ENCODE measurements at places on chromosomes 7 and 10. TPM values are rescaled to one million over a fixed set of nuclear protein-coding genes. Genes with fewer than 3 reads are reported as not detected.

NOS3 gene
- 38.1 TPM for total RNA-seq

ASAH2 gene
- 1.5 TPM for total RNA-seq

ARHGEF35 gene
- 4.4 TPM for total RNA-seq

DNA sequence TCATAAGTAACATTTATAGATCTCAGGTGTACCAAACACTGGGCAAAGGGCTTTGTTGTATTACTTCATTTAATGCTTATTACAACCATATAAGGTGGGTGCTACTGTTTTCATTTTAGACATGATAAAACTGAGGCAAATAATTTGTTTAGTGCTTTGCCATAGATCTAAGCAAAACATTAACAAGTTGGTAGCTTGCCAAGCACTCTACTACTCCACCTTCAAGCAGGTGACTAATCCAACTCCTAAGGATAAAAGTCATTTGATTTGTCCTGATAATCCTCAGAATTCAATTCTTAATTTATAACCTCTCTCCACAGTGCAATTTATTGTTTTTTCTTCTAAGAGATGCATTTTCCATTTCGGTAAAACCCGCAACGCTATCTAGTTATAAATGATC is 646.4 kb downstream of the GRM8 start:
- DNase-seq: no peak

DNA sequence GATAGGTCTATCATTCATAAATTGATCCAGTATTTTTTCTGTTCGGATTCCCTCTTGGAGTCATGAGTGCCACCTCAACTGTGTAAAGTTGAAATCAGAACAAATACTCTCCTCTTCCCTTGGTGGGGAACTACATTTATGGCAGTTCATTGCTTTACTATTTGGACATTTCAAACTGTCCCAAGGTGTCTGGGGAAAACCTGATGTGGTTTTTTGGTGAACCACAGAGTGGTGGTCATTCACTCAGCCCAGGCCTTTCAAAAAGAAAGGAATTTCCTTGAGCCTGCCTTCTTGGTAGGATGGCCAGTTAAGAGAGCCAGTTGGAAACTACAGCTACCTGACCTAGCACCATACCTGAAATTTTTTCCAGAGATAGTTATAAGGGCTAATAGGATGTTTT is 59.0 kb downstream of the ABCB1 start:
- DNase-seq: no peak

DNA sequence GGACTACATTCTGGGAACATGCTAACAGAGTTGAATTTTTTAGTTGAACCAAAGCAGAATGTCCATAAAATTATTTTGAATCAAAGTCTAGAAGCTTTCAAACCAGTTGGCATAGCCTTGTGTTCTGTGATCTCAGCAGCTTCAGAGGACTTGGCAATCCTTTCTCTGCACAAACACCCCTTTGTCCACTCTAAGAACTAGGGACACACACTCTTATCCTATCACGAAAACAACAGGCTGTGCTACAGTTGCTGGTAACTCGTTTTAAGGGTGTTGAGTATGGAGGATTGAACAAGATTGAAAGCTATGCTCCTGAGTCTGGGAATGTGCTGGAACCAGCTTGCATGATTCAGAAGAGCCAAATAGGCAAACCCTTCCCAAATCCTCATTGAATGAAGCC is 76.4 kb upstream of the PRSS58 start:
- DNase-seq: no peak

GRCh38 chr7:90599892-90600555 is 3.9 kb downstream of the CDK14 start:
- no peak for DNase-seq

GRCh38 chr7:31687024-31687748 is at the start of gene PPP1R17:
PPP1R17 (plus strand) TSS chr7:31687215; CDS start chr7:31692442, 5,227 bp downstream.
- DNase-seq: no peak

DNA sequence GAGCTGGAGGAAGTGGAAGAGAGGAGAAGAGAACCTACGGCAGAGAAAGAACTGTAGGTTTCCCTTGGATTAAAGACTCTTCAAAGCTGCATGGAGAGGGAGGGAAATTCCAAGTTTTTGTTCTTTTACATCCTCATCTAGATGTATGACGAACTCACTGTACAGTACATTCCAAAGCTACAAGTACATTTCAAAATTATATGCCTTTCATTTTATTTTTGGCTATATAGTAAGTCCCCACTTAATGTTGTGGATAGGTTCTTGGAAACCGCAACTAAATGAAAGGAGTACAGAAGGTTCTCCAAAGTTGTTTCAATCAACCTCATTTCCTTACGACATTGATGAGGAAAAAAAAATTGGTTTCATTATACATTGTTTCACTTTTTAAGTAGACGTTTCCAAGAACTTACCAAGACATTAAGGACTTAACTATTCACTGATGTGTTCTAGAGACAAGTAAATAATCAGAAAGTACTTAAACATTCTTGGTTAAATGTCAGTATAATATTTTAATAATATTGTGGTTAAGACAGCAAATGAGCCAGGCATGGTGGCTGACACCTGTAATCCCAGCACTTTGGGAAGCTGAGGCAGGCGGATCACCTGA is 16.1 kb upstream of the JMJD1C start:
- DNase-seq: no peak

DNA sequence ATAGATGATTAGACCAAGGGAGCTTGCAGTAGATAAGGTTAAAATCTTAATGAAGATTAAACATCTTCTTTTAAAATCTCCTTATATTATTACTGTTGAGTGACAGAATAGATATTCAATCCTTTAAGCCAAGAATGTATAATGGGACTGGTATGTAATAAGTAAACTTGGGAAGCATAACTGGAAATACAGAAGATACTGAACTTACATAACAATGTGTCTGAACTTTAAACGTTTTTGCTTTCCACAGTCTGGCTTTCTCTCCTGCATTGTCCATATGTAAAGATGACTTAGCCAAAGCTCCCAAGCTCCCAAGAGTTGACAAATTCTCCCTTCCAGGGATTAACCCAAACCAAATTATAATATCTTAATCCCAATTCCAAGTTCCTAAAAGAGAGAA is 129.8 kb downstream of the KCND2 start:
- DNase-seq: no peak

DNA sequence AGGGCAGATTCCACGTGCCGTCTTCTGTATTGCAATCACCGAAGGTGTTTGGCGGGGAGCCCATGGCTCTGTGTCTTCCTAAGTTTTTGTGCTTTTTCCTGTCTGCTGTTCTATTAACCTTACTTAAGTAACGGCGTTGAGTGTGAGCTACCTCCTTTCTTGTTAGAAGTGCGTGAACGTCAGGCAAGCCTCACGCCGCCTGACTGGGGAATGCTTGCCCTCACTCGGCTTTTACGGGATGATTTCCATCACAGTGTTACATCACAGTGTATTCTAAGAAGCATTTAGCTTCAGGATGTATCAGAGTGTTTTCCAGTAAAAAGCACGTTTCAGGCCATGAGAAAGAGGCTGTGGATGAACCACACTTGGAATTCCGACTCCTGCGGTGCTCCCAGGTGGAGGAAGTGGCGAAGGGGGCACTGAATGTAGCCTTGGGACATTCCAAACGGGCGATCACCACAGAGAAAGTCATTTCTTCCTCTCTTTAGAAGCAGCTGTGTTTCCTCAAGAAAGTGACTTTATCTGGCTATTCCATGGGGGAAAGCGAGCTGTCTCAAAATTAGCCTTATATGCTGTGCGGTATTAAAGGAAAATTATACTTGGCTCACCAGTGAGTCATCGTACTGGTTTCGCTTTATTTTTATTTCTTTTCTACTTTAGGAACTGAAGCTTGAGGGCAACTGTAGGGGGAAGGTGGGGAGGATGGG is 290.7 kb downstream of the KLF6 start:
- DNase-seq: no peak

- no peak for DNase-seq
Observed at GRCh38 chr10:133388973-133389818, 4.8 kb upstream of the MTG1 start.
